ENCODE measurements at places on chromosomes 1 and 21.

GRCh38 chr1:2629627-2630497, 3.0 kb downstream of the MMEL1 start:
- no peak for DNase-seq

DNA sequence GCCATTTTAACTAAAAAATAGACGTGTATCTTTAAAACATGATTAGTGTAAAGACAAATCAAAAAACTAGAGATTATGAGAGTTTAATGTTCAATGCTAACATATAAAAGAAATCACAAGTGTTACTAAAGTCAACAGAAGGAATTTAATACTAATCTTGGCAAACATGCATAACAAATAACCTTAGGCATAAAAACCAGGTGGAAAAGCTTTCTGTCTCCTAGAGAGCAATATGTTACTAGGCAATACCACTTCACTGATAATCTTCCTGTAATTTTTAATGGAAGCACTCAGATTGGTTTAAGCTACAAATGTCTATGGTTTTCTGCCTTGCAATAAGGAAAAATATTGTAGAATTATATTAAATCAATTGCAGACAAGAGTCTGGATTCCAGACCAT, 121.9 kb downstream of the NME7 start:
- no peak for DNase-seq

- no peak for DNase-seq
Observed at GRCh38 chr1:155166471-155167165, 6.5 kb downstream of the KRTCAP2 start.

DNA sequence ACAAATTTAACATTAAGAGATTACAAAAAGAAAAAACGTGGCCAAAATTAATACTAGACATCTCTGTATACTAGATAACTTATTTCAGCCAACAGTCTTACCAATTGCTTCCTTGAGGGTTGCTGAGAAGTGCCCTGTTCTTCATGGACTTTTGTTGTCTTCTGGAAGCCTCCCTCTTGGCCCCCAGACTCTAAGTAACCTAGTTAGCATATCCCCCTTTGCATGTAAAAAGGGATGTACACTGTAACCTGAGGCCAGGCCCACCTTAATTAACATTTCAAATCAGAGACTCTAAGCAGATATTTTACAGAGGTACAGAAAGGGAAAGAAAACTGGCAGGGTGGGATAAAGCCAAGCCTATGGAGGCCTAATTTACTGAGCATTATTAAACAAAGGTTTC, 1047.3 kb downstream of the ADGRL2 start:
- no peak for DNase-seq

DNA sequence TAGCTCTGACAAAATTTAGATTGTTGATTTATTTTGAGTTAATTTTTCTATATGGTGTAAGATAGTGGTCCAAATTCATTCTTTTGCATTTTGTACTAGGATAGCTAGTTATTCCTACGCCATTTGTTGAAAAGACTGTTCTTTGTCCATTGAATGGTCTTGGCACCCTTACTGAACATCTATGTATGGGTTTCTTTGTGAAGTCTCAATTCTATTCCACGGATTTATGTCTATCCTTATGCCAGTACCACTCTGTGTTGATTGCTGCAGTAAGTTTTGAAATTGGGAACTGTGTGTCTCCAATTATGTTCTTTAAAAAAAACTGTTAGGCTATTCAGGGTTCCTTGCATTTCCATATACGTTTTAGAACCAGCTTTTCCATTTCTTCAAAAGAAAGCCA, 145.7 kb downstream of the ZNF644 start:
- no peak for DNase-seq

DNA sequence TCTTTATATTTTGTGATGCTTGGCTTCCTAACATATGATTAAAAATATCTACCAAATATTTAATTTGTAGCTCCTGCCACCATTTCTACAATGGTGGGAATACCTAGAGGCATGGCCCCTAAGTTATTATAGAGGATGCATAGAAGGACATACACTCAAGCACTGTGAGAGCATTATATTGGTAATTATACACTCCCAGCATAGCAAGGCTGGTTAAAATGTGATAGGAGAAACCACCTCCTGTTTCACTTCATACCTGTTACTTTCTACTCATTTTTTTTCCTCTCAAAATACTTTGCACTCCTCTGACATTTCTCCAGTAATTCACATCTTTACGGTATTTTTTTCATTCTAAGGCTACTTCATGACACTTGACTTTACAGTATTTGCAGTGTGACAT, 92.9 kb downstream of the HS2ST1 start:
- DNase-seq: no peak

- no peak for DNase-seq
Observed at GRCh38 chr1:113123737-113124136, 50.7 kb downstream of the LRIG2 start.

DNA sequence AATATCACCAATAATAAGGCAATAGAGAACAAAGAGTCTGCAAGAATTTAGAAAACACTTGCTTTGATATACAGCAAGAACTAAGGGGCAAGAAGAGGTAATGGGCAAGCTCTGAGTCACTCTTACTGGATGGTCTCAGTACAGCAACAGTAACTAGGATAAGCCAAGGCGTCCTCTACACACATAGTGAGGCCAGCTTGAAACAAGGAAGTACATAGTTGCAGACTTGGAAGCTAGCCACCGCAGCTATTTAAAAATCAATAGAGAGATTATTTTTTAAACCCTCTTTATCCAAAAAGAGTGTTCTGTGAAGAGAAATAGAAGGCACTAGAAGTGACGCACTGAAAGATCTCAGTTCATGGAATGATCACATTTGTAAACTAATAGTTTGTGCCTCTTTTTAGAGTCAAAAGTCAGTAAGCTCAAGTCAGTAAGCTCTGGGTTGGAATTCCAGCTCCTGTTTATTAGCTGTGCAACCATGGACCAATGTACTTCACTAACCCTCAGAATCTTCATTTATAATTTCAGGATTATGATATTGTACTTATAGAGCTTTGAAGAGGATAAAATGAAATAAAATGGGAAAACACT, 118.6 kb downstream of the AKT3 start:
- no peak for DNase-seq

- DNase-seq: no peak
Observed at GRCh38 chr21:27060190-27060589, 93.3 kb upstream of the ADAMTS5 start.

DNA sequence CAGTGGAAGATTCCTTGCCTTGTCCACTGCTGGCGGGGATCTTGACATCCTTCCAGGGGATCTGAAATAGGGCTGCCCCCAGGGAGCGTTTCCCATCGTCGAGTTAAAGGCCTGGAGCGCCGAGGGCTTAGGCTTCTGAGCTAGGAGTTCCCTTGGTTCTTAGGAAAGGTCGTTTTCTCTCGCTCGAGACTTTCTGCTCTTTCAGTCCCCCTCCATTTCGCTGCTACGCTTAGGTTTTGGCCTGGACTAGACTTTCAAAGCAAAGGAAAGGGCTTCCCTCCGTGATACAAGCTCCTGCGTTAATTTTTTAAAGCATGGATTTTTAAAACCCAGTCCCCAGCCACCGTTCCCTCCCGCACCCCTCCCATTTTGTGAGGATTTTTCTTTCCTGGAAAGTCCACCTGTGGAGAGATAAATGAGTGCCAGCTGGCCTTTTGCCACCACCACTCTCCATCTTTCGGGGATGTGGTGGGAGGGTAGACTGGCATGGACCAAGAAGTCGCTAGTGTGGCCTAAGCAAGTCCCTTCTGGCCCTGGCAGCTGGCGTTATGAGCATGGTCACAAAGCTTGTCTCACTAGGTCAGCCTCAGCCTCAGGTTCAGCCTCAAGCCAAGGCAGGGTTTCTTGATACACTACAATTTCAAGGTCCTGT, 9.2 kb downstream of the NR5A2 start:
- no peak for DNase-seq

Measured in activated CD4-positive, alpha-beta T cell treated with anti-CD3 and anti-CD28 coated beads, Interleukin-2, amount 10 ng/mL, durations not matched to agents 7 days and 5 days (primary cell).